Ureter (tissue), 1 donor: ENCODE measurements at places on chromosomes 16 and 17.

GRCh38 chr17:2090804-2091534 is 36.1 kb downstream of the HIC1 start:
- no peak for DNase-seq

DNA sequence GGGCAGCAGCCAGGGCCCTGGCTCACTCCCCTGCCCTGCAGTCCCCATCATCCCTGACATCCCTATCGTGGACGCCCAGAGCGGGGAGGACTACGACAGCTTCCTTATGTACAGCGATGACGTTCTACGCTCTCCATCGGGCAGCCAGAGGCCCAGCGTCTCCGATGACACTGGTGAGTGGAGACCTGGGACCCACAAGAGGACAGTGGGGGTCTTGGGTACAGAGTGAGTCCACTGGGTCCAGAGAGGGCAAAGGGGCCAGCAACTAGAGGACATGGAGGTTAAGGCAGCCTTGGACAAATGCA is 12.6 kb downstream of the GALK1 start:
- no peak for DNase-seq

DNA sequence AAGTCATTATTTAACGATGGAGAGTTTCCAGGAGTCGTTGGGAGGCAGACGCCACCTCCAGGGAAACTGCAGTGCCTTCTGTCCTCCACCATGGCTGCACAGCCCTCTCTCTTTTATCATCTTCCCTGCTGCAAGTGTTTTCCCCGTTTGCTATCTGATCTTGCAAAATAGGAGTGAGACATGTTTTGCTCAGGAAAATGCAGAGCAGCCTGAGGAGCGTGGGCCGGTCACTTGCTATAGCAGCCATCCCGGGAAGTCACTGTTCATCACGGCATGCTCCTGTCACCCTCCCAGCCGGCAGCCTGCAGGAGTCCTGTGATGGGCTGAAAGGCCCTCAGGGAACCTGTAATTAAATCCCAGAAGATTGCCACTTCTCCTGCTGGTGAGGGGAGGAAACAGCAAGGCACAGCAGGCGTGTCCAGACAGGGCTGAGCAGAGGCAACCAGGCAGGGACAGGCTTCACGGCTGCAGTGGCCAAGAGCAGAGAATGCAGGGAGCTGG is 143.1 kb downstream of the GSG1L start:
- DNase-seq = no peak

- peak; percentile 60 for DNase-seq
Observed at GRCh38 chr17:61219460-61219859, 180.2 kb upstream of the TBX2 start.

- DNase-seq = no peak
Observed at GRCh38 chr17:43406676-43407645, 8.2 kb downstream of the ARL4D start.

- DNase-seq = no peak
Observed at GRCh38 chr16:12862327-12862726, 39.1 kb upstream of the SHISA9 start.
